ENCODE measurements at places on chromosomes 11 and 22. TPM values are rescaled to one million over a fixed set of nuclear protein-coding genes. Genes with fewer than 3 reads are reported as not detected.

The MISFA gene
- 3.7 TPM for total RNA-seq

The LARGE2 gene
- not detected for total RNA-seq

The CELF1 gene
- total RNA-seq: 39.8 TPM

The ASCC2 gene
- 36.0 TPM for total RNA-seq
